Foreskin keratinocyte (primary cell): ENCODE measurements at places on chromosomes 1 and 21. TPM values are rescaled to one million over a fixed set of nuclear protein-coding genes. Genes with fewer than 3 reads are reported as not detected.
A peak's percentile ranks its signal among the peaks of the same experiment; 100 is the strongest.

Gene ZNF648
- total RNA-seq, result not detected in 2 replicates

- DNase-seq, result no peak
Measured at GRCh38 chr1:240528591-240528990, 83.4 kb downstream of the GREM2 start.

DNA sequence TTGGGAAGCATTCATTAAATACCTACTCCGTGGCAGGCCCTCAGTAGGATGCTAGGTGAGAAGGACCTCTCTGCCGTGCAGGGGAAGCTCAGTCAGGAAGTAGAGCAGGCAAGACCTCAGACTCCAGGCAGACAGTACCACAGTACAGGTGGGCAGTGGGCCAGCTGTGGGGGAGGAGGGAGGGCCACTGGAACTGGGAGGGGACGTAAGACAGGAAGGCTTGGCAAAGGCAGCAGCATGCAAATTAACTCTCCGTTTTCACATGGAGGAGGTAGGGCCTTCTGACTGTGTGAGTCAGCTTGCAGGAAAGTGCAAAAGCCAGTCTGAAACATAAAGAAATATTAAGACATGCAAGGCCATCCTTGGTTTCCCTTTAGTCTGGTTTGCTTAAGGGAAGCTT is 157.7 kb downstream of the TRIM33 start:
- DNase-seq, result peak; percentile 60

GRCh38 chr1:55331351-55331750 is 116.2 kb upstream of the USP24 start:
- no peak for DNase-seq

DNA sequence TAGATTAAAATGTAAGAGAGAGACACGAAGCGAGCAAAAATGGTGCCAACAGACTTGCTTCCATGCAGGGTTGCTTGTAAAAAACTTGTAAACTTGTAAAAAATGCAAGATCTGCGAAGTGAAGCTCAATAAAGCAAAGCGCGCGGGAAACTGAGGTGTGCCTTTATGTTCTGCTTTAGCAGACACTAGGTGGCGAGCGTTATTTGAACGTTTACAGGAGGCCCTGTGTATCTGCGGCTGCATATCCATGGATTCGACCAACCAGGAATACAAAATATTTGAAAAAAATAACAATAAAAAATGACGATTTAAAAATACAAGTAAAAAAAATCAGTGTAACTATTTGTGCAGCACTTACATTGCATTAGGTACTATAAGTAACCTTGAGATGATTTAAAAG is 1.5 kb downstream of the UBE2G2 start:
- DNase-seq, result no peak

DNA sequence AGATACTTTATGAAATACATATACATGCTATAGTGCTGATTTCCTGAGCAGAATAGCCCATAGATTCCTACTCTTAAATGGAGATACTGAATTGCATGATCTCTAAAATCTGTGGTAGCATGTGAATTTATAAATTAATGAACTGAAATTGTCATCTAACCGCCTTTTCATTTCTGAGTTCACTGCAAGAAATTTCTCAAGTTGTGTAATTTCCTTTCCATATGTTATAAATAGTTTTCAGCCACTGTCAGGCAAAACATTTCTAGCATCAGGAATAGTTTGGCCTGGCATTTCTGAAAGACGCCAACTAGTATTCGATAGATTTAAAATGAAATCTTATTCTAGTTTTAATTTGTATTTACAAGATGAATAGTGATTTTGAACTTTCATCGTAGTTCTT is 310.1 kb downstream of the USH2A start:
- DNase-seq, result no peak

DNA sequence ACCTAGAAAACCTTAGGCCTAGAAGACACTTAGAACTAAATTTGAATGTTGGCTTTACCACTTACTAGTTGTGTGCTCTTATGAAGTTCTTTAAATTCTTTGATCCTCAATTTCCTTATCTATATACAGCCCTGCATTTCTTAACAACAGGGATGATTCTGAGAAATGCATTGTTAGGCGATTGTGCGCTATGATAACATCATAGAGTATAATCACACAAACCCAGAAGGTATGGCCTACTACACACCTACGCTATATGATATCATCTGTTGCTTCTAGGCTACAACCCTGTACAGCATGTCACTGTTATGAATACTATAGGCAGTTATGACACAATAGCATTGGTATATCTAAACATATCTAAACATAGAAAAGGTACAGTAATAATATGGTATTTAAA is 137.4 kb downstream of the CHD1L start:
- DNase-seq, result no peak

GRCh38 chr1:202129453-202130296 is 7.0 kb downstream of the GPR37L1 start:
- no peak for DNase-seq

DNA sequence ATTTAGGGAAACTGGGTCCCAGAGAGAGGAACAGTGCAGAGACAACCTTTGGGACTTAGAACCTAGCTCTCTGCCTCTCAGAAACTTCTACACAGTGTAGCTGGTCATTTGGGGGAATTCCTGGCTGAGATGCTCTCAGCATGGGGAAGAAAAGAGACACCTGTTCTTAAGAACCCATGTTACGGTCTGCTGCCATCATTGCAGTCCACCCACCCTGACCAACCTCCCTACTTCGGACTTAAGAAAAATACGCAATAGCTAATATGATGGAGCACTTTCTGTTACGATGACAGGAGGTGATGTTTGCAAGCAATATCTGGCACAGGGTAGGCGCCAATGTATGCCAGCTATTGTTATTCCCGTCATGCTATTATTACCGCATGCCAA is 177.9 kb downstream of the IGSF21 start:
- DNase-seq, result no peak

DNA sequence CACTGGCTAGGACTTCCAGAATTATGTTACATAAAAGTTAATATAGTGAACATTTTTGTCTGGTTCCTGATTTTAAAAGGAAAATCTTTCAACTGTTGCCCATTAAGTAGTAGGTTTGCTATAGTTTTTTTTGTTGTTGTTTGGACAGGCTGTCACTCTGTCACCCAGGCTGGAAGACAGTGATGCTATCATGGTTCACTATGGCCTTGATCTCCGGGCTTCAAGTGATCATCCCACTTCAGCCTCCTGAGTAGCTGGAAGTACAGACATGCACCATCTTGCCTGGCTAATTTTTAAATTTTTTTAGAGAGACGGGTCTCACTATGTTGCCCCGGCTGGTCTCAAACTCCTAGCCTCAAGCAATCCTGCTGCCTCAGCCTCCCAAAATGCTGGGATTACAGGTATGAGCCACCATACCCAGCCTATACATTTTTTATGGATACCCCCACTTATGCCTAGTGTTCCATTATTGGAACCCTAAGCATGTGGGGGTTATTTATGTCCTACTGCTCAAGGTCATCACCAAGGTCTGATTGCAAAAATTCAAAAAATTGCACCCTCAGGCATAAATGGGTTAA is 6.5 kb downstream of the CTXND2 start:
- no peak for DNase-seq

- no peak for DNase-seq
Measured at GRCh38 chr1:10908266-10908665, 104.2 kb upstream of the TARDBP start.

- no peak for DNase-seq
Measured at GRCh38 chr21:46559291-46559983, 45.4 kb downstream of the S100B start.

DNA sequence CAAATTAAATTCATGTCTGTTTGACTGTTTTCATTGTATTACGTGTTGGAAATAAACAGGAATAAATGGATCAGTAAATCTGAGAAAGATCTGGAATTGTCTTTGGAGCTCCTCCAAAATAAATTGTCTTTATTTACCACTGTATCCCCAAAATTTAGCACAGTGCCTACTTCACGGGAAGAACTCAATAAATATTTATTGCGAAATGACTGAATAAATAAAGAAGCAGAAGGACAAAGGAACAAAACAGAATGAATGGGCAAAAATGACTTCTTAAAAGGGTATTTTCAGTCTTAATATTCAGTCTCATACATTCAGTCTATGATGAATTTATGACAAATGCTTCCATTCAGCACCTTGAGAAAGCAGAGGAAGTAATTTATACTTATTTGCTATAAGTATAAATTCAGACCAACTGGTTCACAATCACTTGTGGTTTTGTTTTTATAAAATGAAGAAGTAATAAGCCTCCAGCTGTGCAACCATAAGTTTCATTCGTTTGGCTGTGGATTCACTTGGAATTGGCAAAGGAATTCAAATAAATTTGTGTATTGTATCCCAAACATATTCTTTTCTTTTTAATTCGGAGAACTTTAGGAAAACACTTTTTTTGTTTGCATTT is 19.2 kb upstream of the PRKAA2 start:
- DNase-seq, result no peak

DNA sequence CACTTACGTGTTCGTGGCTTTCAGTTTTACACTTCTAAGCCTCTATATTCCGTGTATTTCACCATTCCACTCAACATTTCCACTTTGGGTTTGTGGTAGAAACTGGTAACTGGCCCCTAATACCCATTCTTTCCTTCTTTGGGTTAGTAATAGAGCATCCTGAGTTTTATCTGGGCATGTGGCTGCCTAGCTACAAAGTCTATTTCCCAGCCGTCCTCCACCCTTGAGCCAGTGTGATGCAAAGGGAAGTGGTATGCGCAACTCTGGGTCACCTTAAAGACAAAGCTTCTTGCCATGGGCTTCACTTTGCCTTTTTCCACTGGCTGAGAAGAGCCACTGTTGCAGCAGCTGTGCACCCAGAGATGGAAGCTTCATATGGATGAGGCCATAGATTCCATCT is 73.9 kb downstream of the LAMC2 start:
- DNase-seq, result no peak

Gene HES2
- 33.0 and 40.3 TPM in 2 replicates for total RNA-seq

Gene GUCA2B
- not detected in 2 replicates for total RNA-seq

DNA sequence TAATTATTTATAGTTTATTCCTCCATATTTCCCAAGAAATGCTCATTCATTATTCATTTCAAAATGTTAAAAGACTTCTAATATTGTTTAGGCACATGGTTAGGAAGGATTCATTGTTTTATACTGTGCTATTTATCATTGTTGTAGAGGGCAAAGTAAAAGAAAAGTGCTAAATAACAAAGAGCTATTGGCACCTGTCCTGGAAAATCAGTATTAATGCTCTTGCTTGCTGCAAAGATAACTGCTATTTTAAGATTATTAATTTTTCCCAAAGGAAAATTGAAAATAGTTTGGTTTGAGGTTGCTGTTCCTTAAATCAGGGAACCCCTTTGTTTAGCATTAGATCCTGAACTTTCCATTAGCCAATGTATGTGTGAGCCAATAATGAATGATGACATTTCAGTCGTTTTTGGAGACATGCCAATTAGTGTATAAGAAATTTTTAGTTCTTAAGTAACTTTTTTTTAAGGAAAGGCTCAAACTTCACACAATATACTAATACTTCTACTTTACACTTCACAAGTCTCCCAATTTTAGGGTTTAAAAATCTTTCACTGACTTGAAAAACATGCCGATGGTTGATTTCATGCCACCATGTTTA is 39.9 kb downstream of the EPB41 start:
- DNase-seq, result no peak

DNA sequence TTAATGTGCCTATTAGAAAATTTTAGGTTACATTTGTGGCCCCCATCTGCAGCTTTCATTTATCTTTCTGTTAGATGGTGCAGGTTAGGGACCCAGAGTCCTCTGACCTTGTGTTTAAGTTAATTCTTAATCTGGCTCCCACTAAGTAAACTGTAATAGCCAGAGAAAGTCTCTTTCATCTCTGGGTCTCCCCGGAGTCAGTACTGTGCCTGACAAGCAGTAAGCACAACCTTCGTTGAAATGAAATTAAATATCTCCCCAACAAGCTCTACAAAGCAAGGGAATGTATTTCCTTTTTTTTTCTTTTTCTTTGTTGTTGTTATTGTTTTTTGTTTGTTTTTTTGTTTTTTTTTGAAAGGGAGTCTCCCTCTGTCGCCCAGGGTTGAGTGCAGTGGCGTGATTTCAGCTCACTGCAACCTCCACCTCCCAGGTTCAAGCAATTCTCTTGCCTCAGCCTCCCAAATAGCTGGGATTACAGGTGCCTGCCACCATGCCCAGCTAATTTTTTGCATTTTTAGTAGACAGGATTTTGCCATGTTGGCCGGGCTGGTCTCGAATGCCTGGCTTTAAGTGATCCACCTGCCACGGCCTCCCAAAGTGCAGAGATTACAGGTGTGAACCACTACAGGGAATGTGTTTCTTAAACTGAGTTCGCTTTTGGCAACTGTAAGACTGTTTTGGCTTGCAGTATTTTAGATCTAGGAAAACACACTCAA is 81.6 kb downstream of the HHIPL2 start:
- DNase-seq, result no peak
